ENCODE measurements at places on chromosomes 1 and 21. TPM values are rescaled to one million over a fixed set of nuclear protein-coding genes. Genes with fewer than 3 reads are reported as not detected.

OR2G2 gene
- total RNA-seq: not detected

SELP gene
- 0.13 TPM for total RNA-seq

RNF223 gene
- not detected for total RNA-seq

PANK4 gene
- total RNA-seq: 67.6 TPM

FBLIM1 gene
- not detected for total RNA-seq

- DNase-seq: no peak
These were observed 214.6 kb upstream of the NFIA start for GRCh38 chr1:60867782-60868181.

- DNase-seq: no peak
These were observed 7.2 kb downstream of the TUFT1 start for GRCh38 chr1:151547119-151547899.

DNA sequence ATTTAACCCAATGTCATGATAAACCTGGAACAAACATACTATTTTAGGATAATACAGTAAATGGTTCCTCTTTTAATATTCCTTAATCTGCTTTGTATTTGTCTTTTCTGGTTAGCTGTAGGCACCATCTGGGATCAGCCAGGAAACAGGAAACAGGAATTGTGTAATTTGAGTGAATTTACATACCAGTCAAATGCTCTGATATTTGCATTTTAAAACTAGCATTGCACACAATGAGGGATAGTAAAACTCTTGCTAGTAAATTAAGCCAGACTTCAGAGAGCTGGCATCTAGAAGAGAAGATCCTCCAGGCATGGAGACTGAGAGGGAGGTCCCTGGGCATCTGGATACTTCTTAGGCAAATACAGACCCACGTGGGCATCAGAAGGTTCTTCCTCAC is 103.5 kb downstream of the HMCN1 start:
- no peak for DNase-seq

DNA sequence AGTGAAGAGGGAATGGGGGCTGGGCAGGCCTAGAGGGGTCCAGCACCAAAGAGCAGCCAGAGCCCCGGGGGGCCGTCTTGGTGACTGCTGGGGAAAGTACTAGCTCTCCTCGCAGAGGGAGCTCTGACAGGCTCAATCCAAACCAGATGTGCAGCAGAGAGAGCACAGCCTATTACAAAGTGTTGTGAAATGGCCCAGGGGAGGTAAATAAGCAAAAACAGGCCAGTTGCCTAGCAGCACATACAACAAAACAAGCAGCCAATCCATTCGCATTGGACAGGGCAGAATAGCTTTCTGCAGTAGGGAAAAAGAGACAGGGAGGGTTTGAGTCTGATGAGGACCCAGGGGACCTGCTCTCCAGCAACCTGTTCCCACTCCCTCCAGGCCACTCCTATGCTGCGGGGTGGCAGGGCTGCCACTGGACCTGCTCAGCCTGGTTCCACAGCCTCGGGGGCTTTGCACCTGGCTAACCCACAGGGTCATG is 239.6 kb upstream of the FGGY start:
- DNase-seq: no peak

GRCh38 chr1:183635099-183635605 is 431 bp downstream of the ARPC5 start:
- DNase-seq: peak; percentile 13

GRCh38 chr1:96363826-96364225 is 357.8 kb upstream of the PTBP2 start:
- DNase-seq: no peak

DNA sequence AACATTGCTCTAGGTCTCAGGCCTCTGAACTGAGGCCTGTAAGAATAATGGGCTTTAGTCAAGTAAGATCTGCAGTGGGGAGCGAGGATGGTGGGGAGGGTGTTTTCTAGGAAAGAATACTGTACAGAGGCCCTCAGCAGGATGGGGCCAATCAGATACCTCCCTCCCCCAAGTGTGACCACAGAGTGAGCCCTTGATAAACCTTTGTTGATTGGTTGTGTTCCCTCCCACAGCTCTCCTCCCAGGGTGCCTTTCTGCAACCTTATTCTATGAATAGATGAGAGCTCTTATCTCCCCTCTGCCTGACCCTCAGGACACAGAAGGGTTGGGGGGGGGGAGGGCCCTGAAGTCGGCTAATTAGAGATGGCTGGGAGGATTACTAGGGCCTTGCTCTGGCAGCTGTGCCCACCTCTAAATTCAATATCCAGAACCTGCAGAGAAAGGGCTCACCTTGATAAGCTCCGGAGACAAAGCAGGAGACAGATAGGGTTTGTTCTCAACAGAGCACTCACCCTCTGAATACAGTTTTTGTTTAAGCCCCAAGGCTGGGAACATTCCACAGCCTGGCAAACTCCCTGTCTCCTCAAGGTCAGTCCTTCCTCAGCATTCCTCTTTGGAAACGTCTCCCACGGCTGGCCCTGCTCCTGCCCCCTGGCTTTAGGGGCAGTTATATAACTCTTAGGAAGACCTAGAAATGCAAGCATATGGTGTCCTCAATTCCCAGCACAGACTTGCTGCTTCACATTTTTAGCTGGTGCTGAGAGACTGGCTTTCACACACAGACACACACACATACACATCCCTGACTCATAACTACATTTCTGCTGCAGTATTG is 42.9 kb downstream of the ATP1A1 start:
- no peak for DNase-seq

DNA sequence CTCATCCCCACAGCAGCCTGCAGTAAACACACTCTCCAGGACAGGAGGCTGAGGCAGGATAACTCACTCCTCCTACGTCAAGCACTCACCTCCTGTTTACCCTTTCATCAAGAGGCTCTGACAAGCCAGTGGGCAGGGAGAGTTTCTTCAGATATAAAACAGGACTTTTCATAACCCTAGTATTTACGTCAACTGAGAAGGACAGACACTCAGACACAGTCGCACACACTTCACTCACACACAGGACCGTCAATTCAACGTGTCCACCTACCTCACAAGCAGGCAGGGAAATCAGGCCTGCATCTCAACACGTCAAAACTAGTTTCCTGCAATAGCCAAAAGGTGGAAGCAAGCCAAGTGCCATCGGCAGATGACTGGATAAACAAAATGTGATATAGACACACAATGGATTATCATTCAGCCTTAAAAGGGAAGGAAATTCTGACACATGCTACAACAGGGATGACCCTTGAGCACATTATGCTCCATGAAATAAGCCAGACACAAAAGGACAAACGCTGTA is 48.6 kb downstream of the ITPKB start:
- no peak for DNase-seq

DNA sequence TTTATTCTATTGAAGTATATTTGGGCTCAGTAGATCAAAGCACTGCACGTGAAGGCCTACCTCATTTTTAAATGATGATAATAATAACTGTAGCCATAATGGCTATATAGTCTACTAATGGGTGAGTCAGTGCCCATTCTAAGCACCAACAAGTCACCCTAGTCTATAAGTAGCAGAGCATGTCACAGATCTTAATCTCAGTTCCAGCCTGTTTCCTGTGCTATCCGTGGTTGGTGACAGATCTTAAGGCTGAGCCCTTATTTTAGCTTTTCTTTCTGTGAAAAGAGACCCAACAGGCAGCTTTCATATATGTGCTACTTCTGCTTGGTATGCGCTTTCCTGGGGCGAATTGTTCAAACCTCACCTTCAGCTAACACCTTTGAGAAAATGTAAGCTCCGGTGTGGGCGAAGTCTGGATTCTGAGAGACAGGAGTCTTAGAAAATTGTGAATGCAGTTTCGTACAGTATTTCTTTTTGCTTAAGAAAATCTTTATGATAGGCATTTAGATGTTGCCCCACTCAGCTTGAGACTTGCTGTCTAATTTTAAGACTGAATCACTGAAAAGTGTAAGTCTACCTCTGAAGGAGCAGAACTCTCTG is 59.6 kb downstream of the FMN2 start:
- DNase-seq: no peak

- DNase-seq: no peak
These were observed 50.3 kb upstream of the CTPS1 start for GRCh38 chr1:40929155-40929554.

DNA sequence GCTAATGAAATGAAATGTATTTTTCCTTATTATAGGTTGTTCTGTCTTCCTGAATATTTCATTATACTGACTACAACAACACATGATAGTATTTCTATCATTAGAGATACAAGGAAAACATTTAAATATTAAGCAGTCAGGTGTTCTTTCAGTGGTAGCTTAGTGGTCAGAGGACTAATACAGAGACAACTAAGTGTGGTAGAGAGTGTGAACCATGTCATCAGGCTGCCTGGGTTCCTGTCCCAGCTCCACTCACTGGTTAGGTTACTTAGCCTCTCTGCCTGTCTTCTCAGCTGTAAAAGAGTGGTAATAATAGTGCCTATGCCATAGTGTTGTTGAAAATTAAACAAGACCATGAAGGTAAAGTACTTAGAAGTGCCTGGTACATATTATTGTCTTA is 3.9 kb downstream of the UAP1 start:
- no peak for DNase-seq

DNA sequence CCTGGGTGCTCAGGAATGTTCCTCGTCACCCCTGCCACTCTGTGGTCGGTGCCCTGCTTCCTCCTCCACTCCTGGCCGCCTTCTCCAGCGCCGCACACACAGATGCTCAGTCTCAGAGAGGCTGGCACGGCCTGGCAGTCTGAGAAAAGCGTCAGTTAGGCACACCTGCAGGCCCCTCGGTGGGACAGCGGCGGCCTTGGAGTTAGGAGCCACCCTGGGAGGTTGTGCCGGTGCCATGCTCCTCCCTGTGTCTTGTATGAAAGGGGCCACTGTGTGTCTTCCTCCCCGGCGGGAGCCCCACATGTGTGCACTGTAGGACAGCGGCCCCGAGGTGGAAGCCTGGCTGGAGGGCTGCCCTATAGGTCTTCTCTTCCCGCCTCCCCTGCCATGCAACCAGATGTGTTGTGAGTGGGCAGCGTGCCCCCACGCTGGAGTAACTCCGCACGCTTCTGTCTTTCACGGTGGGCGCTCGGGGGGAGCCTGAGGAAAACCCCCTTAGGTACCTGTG is 145.2 kb downstream of the PGBD5 start:
- DNase-seq: no peak

DNA sequence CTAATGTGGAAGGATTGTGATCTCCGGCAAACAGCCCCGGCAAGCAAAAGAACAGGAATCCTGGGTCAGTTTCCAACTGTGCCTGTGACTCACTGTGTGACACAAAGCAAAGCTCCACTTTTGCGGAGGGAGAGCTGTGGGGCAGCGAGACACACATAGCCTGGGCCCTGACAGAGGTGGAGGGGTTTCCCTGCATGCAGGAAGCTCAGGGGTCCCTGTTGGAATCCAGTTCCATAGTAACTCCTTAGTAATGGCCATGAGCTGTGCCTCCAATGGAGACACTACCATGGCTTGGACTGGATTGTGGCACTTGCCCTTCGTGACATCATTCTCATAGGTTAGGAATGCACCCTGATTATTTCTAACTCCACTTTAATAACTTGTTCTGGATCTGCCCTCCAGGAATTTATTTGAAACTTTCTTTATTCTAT is 47.0 kb upstream of the ATF3 start:
- no peak for DNase-seq

DNA sequence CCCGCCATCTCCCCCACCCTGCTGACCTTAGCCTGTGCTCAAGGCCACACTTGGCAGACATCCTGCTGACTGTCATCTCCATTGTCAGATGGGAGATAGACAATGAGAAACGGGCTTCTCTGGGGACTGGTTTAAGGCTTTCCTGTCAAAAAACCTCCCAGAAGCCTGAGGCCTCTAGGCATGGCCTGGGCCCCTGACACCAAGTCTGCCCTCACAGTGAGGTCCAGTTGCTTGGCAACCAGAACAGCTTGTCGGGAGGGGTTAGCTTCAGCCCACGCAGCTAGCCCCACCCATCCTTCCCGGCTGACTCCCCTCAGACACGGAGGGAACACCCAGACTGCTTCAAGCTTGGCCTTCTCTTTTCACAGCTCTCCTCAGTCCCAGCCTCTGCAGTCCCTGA is 11.0 kb downstream of the PLEKHA6 start:
- no peak for DNase-seq

DNA sequence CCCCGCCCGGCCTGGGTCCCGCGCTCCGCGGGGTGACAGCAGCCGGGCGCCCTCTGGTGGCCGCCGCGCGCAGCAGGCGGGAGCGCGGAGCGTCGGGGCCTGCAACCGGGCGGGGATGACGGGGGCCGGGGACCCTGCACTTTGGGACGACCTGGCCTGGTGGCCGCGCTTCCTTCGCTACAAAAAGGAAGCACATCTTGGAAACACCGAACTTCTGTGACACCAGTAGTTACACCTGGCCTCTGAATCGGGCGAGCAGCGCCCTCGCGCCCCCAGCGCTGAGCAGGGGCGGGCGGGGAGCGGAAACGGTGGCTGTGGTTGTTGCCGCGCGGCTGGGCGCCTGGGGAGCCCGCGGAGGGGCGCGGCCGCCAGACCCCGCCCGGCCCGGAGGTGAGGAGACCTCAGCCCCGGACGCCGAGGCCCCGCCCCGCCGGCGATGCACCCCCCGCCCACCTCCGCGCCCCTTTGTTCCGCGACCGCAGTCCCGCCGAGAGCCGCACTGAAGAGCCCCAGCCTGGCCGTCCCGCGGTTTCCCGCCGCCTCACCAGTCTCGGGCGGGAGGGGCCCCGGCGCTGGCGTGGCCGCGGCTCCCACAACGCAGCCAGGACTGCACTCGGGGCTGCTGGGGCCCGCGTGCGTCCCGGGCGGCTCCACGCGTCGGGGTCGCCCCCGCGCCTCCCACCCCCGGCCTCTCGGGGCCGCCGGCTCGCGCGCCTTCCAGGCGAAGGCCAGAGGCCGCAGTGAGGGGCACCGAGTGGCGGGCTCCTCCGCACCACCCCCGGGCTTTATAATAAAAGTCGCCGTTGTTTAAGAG is 59.3 kb downstream of the H3-3A start:
- peak; percentile 70 for DNase-seq

DNA sequence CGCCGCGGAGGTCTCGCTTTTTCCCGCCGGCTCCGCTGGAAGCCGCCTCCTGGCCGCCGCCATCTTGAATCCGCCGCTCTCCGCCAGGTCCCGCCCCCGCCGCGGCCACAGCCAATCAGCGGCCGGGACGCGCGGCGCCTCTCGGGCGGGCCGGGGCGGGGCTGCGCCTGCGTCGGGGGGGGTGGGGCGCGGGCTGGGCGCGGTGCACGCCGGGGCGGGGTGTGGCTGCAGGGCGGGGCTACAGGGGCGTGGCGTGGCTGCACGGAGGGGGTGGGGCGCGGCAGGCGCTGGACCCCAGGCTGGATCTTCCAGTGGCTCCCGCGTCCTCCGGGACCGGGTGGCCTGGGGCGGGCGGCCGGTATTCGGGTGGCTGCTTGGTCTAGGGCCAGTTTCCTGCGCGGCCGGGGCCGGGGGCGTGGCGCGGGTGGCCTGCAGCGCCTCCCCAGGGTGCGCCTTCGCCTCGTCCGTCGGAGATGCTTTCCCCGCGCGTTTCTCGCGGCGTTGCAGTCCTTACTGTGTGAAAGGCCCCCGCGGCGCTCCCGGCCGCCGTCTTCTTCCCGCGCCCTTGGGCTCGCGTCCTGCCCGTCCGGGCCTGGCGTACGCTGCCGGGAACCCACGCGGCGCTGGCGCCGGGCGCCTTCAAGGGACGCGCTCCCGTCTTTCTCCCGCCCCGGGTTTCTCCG is 575 bp downstream of the PCNT start:
- DNase-seq: peak; percentile 80
